ENCODE measurements at places on chromosomes 11 and 22.

- peak; percentile 55 for DNase-seq
Observed at GRCh38 chr22:28443526-28443876, 236.1 kb downstream of the TTC28 start.

DNA sequence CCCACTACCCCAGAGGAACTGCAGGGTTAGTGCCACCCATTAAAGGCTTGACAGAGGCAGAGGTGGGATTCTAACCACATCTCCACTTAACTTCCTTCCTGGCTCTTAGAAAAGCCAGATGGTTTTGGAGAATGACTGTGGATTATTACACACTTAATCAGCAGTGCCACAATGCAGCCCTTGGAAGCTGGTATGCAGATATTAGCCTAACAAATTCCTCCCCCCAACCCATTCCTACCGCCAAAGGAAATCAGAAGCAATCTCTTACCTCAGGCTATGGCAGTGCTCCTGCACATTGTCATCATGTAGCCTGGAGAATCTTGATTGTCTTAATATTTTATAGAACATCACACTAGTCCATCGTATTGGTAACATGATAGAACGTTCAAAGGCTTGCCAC lies 23.2 kb upstream of the NRGN start:
- no peak for DNase-seq

DNA sequence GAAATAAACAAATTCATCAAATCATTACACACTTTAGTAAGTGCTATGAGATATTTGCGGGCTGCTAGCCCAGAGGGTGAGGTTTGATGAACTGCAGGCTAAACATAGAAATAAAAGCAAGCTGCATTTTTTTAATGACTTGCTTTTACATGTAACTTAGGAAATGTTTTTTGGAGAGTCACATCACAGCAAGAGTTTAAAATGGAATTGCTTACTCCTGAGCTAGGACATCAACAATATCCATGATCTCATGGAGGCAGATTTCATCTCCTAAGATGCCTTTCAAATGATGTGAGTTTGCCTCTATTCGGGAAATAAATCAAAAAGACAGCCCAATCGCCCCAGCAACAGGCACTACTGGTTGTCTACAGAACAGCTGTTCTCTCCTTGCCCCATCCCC lies 73.4 kb upstream of the CD44 start:
- no peak for DNase-seq

GRCh38 chr22:40451210-40451609 lies 80.8 kb downstream of the SGSM3 start:
- DNase-seq, result no peak

GRCh38 chr11:126969865-126970479 lies 30.6 kb downstream of the KIRREL3 start:
- no peak for DNase-seq

DNA sequence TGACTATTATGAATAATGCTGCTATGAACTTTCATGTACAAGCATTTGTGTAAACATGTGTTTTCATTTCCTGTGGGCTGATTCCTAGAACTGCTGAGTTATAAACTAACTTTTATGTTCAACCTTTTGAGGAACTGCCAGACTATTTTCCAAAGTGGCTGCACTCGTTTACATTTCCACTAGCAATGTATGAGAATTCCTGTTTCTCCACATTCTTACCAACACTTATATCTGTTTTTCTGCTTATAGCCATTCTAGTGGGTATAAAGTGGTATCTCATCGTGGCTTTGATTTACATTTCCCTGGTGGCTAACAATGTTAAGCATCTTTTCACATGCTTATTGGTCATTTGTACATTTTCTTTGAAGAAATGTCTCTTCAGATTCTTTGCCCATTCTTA lies 35.2 kb upstream of the SCUBE2 start:
- DNase-seq, result no peak

GRCh38 chr22:44207981-44208317 lies 27.2 kb downstream of the PARVG start:
- no peak for DNase-seq

- DNase-seq, result no peak
Observed at GRCh38 chr11:7759010-7759409, 37.7 kb downstream of the OR5P2 start.

GRCh38 chr11:2448661-2449547 lies 4.1 kb downstream of the KCNQ1 start:
- no peak for DNase-seq

DNA sequence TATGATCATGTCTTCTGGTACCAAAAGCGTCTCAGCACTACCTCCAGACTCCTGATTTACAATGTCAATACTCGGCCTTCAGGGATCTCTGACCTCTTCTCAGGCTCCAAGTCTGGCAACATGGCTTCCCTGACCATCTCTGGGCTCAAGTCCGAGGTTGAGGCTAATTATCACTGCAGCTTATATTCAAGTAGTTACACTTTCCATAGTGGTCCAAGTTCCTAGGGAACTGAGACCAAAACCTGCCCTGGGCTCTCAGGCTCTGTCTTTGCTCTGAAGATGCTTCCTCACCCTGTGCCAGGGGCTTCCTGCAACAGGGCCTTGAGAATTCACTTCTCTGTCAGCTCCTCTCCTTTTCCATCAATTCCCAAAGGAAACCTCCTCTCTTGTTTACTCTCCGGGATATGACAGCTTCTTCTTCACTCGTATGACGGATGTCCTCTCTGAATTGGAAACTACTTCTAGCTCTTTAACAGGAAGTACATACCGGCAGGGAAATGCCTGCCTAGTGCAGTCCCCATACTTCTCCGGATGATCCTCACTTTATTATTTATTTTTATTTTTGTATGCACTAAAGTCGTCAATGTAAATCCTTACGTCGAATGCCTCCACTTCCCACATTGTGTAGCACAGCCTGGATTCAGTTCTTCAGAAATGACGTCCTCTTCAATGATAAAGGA lies 29.6 kb upstream of the PRAME start:
- DNase-seq, result no peak

DNA sequence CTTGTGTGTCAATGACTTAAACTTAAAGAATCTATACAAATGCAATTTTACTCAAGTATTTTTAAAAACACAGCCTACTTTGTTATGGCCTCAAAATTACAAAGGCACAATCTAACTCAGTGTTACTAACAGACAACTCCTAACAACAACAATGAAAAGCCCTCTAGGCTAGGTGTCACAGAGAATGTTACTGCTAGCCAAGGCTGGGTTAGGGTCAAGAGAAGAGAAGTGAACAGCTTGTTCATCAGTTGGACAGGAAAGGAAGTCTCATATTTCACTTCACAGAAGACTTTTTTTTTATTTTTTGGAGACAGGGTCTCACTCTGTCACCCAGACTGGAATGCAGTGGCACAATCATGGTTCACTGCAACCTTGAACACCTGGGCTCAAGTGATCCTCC lies 26.0 kb downstream of the CLDN25 start:
- no peak for DNase-seq

- no peak for DNase-seq
Observed at GRCh38 chr22:49268924-49269323, 558.7 kb downstream of the BRD1 start.

- no peak for DNase-seq
Observed at GRCh38 chr11:133127741-133128140, 404.6 kb downstream of the OPCML start.
